ENCODE measurements at places on chromosomes 1 and 21.

GRCh38 chr1:99811747-99812146 is 38.4 kb upstream of the AGL start:
- no peak overlapping the region for H3K4me3 ChIP-seq
- no peaks in the 10 kb centered on the region for H3K36me3 ChIP-seq
- DNase-seq = no peak
- peaks cover 1% of the 10 kb centered on the region for H3K27me3 ChIP-seq

DNA sequence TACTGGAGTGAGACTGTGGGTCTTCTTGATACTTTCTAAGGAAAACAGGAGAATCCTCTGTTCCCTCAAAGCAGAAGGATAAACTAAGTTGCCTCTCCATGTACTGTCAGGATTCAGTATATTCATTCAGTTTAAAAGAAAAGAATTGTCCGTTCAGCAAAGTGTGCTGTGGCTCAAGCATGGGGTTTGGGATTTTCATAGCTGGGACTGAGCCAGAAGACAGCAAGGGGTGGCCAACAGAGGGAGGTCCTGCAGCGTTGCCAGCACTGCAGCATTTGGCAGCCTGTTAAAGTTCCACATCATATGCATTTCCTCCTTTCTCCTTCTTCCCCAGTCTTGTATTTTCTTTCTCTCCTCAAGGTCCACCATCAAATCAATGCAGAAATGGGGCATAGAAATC is 75.1 kb downstream of the DTL start:
- DNase-seq = no peak
- H3K4me1 ChIP-seq = peaks cover 38% of the 10 kb centered on the region
- no peaks in the 10 kb centered on the region for H3K27me3 ChIP-seq
- no peak overlapping the region for H3K27ac ChIP-seq
- H3K4me3 ChIP-seq = no peak overlapping the region

DNA sequence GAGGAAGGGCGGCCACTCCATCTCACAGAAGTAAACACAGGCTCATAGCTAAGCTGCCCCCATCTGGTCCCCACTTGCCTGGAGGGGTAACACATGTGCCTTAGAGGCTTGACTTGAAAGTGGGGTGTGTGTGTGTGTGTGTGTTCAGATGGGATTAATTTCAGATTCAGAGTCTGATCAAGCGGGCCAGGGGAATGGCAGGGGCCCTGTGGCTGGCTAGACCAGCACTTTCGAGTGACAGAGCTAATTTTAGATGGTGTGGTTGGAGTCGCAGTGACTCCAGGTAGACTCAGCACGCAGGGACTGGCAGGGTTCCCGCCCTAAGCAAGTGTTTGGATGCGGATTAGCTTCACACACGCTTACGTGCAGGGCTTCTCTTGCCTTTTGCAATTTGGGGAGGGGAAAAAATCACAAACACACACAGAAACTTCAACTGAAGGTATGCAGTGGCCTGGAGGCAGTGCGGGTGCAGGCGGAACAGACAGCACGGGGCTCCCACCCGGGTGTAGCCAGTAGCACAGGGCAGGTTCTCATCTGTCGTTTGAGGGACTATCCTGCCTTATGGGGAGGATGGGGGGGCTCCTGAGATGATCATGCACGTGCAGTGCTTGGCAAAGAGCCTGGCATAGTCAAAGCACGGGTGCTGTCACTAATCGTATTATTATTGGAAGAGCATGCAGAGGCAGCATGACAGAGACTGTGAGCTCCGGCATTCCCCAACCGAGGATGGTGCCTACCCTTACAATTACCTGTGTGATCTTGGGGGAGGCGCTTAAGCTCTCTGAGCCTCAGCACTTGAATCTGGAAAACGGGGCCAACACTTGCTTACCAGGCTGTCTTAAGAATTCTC is 1.3 kb downstream of the EDN2 start:
- H3K27ac ChIP-seq = no peak overlapping the region
- H3K27me3 ChIP-seq = peaks cover 14% of the 10 kb centered on the region
- no peaks in the 10 kb centered on the region for H3K36me3 ChIP-seq
- no peak overlapping the region for H3K4me3 ChIP-seq
- H3K4me1 ChIP-seq = peaks cover 5% of the 10 kb centered on the region
- DNase-seq = no peak

GRCh38 chr1:112992780-112993179 is 36.8 kb upstream of the SLC16A1 start:
- no peak overlapping the region for H3K27ac ChIP-seq
- no peaks in the 10 kb centered on the region for H3K36me3 ChIP-seq

- H3K27ac ChIP-seq = no peak overlapping the region
- no peaks in the 10 kb centered on the region for H3K27me3 ChIP-seq
- DNase-seq = no peak
- H3K36me3 ChIP-seq = peaks cover 8% of the 10 kb centered on the region
Observed at GRCh38 chr1:183106166-183106565, 79.9 kb upstream of the LAMC2 start.

GRCh38 chr21:29825936-29826335 is 113.9 kb downstream of the GRIK1 start:
- H3K27me3 ChIP-seq = no peaks in the 10 kb centered on the region
- H3K4me1 ChIP-seq = no peaks in the 10 kb centered on the region
- DNase-seq = no peak

DNA sequence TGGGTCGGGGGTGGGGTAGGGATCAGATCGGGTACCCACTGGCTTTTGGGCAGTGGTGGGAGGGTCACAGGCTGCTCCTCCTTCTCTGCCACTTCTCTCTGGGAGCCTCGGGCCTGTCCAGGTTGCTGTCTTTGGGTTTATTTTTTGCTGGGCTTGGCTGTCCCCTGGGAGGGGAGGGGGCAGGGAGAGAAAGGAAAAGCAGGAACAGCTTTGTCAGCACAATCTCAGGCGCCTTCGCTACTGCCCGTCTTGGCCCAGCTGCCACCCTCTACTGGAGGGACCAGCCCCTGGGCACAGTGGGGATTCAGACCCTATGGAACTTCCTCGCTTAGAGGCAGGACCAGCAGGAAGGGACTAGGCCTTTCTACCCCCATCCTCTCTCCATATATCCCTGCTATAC is 8.4 kb downstream of the KCNQ4 start:
- H3K4me1 ChIP-seq = no peaks in the 10 kb centered on the region
- DNase-seq = no peak
- H3K36me3 ChIP-seq = no peaks in the 10 kb centered on the region
- no peak overlapping the region for H3K4me3 ChIP-seq
- H3K27ac ChIP-seq = no peak overlapping the region

DNA sequence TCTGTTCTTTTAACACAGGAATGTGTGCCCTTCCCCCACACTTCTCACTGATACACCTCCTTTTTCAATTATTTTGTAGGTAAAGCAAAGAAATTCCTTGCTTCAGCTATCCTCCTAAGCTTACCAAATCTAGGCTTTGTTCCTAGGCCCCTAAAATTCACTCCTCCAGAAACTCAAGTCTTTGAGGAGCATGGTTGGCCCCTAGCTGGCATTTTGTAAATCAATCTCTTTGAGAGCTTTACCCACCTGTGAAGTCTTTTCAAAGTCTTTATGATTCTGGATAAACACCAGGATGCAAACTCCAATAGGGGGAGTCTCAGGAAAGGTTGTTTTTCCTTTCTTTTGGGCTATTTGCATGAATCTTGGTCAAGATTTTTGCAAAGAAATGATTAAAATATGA is 82.9 kb upstream of the ZNF644 start:
- no peak overlapping the region for H3K27ac ChIP-seq
- H3K4me1 ChIP-seq = peaks cover 9% of the 10 kb centered on the region
- peaks cover 10% of the 10 kb centered on the region for H3K27me3 ChIP-seq
- H3K36me3 ChIP-seq = no peaks in the 10 kb centered on the region

DNA sequence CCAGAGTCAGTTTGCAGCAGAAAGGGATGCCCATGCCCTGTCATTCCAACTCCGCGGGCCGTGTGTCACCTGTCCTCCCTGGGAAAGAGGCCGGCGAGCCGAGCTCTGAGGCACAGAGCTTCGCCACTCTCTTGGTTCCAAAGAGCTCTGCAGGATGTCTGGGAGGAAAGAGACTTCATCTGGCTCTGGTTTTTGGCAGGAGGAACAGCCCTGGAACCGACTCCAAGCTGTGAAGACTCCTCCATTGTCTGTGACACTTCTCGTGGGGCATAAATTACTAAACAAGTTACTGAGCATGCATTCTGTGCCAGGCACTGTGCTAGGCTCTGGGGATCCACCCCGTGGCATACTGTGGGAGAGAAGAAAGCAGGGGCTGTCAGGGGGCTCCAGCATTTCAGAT is 3.9 kb upstream of the FAM151A start:
- H3K27me3 ChIP-seq = no peaks in the 10 kb centered on the region
- no peaks in the 10 kb centered on the region for H3K36me3 ChIP-seq
- H3K4me1 ChIP-seq = no peaks in the 10 kb centered on the region
- no peak overlapping the region for H3K4me3 ChIP-seq
- no peak for DNase-seq
- H3K27ac ChIP-seq = no peak overlapping the region

DNA sequence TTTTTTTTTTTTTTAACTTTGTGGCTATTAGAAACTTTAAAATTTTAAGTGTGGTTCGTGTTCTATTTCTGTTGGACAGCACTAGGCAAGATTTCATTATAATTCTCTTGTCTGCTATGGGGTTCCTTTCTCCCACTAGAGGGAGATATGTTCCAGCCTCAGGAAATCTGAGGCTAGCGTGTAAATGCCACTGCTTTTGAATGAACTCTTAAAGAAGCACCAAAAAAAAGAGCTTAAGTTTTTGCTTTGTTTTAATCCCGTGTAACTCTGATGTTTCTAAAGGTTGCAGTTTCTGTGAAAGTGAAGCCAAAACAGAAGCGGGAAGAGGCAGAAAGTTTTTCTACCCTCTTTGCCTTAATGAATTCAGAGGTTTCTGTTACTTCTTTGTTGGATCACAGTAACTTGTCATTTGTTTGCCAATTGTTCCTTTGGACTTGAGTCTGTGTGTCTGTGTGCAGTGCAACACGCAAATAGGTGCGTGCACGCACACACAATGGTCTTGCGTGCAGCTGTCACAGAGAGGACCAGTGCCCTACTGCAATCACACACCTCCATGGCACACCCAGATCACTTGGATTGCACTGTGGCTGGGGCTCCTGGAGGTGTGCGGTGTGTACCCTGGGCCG is 32.3 kb downstream of the HHAT start:
- H3K4me3 ChIP-seq = no peak overlapping the region
- H3K36me3 ChIP-seq = no peaks in the 10 kb centered on the region
- no peak overlapping the region for H3K27ac ChIP-seq
- DNase-seq = peak; percentile 69

DNA sequence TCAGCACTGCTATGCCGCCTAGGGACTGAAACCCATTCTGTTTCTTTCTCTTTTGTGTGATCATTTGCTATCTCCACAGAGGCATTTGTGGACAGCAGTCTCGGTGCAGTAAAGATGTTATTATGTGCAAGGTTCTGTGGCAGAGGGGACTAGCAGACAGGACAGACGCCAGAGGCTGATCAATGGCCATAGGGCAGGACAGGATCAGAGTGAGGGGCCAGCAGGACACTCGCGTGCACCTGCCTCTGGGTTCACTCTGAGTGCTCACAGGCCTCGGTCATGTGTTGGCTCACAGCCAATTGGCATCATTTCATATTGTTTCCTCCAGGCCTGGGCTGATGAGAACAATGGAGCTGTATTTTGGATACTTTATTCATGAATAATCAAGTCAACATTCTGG is 212.6 kb downstream of the TGFB2 start:
- DNase-seq = no peak
- H3K4me1 ChIP-seq = no peaks in the 10 kb centered on the region
- no peak overlapping the region for H3K27ac ChIP-seq
- H3K36me3 ChIP-seq = no peaks in the 10 kb centered on the region

GRCh38 chr21:39115576-39116235 is 67.5 kb downstream of the PSMG1 start:
- no peaks in the 10 kb centered on the region for H3K27me3 ChIP-seq
- H3K36me3 ChIP-seq = no peaks in the 10 kb centered on the region
- DNase-seq = no peak
- peaks cover 7% of the 10 kb centered on the region for H3K4me1 ChIP-seq
- no peak overlapping the region for H3K27ac ChIP-seq

- H3K4me1 ChIP-seq = peaks cover 37% of the 10 kb centered on the region
- no peaks in the 10 kb centered on the region for H3K27me3 ChIP-seq
- H3K36me3 ChIP-seq = no peaks in the 10 kb centered on the region
Observed at GRCh38 chr21:45972716-45973474, 8.7 kb upstream of the COL6A1 start.

DNA sequence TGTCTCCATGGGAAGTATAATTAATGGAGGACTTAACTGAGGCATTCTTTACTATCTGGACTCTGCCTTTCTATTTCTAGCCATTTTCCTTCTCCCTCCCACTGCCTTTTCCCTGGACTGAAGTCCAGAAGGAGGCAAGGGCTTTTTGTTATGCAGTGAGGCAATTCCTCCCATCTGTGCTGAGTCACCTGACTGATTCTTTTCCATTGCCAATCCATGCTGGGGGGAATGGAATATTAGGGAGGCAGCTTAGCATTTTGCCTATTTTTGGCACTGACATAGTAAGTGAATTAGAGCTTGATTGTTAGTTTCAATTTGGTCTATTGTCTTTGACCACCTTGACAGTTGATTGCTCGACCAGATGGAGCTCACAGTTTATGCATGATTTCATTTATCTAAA is 1000.6 kb upstream of the PRMT6 start:
- no peaks in the 10 kb centered on the region for H3K36me3 ChIP-seq
- H3K4me1 ChIP-seq = no peaks in the 10 kb centered on the region
- H3K4me3 ChIP-seq = no peak overlapping the region
- no peaks in the 10 kb centered on the region for H3K27me3 ChIP-seq
- no peak for DNase-seq

DNA sequence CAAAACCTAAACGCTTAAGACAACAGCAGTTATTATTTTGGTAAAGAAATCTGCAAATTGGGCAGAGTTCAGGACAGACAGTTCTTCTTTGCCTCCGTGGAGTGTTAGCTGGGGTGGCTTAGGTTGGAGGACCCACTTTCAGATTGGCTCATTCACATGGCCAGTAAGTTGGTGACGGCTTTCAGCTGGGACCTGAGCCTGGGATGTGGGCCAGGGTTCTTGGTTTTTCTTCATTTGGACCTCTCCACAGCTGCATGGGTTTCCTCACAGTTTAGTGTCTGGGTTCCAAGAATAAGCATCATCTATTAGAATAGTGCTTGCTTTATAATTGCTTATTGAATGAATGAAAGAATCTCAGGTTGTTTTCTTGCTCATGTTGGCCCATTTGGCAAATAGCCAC is 72.2 kb downstream of the ATF6 start:
- H3K27me3 ChIP-seq = no peaks in the 10 kb centered on the region
- no peak overlapping the region for H3K27ac ChIP-seq
- peaks cover 3% of the 10 kb centered on the region for H3K36me3 ChIP-seq
- no peak for DNase-seq
- peaks cover 15% of the 10 kb centered on the region for H3K4me1 ChIP-seq

GRCh38 chr1:199671684-199672083 is 355.8 kb upstream of the NR5A2 start:
- no peaks in the 10 kb centered on the region for H3K4me1 ChIP-seq
- H3K27me3 ChIP-seq = no peaks in the 10 kb centered on the region
- DNase-seq = no peak
- H3K4me3 ChIP-seq = no peak overlapping the region
- H3K36me3 ChIP-seq = no peaks in the 10 kb centered on the region

GRCh38 chr1:54274448-54274847 is 74.5 kb downstream of the MRPL37 start:
- H3K27me3 ChIP-seq = no peaks in the 10 kb centered on the region
- DNase-seq = no peak
- peaks cover 34% of the 10 kb centered on the region for H3K36me3 ChIP-seq
- no peaks in the 10 kb centered on the region for H3K4me1 ChIP-seq
- peak overlapping the region; percentile 39 for H3K27ac ChIP-seq

GRCh38 chr1:10892138-10893065 is 96.0 kb upstream of the CASZ1 start:
- H3K36me3 ChIP-seq = no peaks in the 10 kb centered on the region
- no peak for DNase-seq
- H3K4me1 ChIP-seq = peaks cover 19% of the 10 kb centered on the region
- H3K4me3 ChIP-seq = no peak overlapping the region

- no peaks in the 10 kb centered on the region for H3K36me3 ChIP-seq
- DNase-seq = peak; percentile 42
- peaks cover 73% of the 10 kb centered on the region for H3K4me1 ChIP-seq
- H3K27me3 ChIP-seq = no peaks in the 10 kb centered on the region
- H3K27ac ChIP-seq = no peak overlapping the region
- H3K4me3 ChIP-seq = no peak overlapping the region
Observed at GRCh38 chr1:116510361-116510760, 60.5 kb downstream of the CD58 start.

Measured in common myeloid progenitor, CD34-positive (primary cell).